ENCODE measurements at places on chromosomes 5 and 9. TPM values are rescaled to one million over a fixed set of nuclear protein-coding genes. Genes with fewer than 3 reads are reported as not detected.

The CAVIN4 gene
- total RNA-seq, result 0.41 TPM

The NR5A1 gene
- total RNA-seq, result not detected

The CDC26 gene
- total RNA-seq, result 44.4 TPM

DNA sequence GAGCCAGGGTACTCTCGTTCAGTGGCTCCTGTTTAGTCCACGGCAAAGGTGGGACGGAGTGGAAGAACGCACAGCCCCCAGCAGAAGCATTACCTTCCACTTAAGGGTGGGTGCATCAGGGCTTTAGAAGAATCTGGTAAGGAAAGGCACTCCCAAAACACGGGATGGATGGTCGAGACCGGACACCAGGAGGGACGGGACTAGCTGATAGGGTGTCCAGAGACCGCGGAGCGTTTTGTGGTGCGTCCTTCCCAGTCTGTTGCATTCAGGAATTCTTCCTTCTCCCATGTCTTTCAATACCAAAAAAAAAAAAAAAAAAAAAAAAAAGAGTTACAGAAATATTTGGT lies 545 bp upstream of the CTSV start:
- peaks cover 4% of the 10 kb centered on the region for H3K27me3 ChIP-seq
- H3K4me1 ChIP-seq, result peaks cover 10% of the 10 kb centered on the region
- DNase-seq, result no peak
- no peaks in the 10 kb centered on the region for H3K36me3 ChIP-seq
- H3K27ac ChIP-seq, result no peak overlapping the region

- peaks cover 13% of the 10 kb centered on the region for H3K36me3 ChIP-seq
- no peak overlapping the region for H3K27ac ChIP-seq
- H3K4me1 ChIP-seq, result no peaks in the 10 kb centered on the region
- H3K27me3 ChIP-seq, result no peaks in the 10 kb centered on the region
- H3K4me3 ChIP-seq, result no peak overlapping the region
Measured at GRCh38 chr5:137617528-137618205, 118.2 kb downstream of the KLHL3 start.

GRCh38 chr5:141402553-141403243 lies at the start of gene PCDHGA9:
PCDHGA9 (plus strand) TSS chr5:141402778; CDS start chr5:141402953, 175 bp downstream.
- H3K27ac ChIP-seq, result no peak within 1 kb of the TSS
- no peaks in the 10 kb centered on the region for H3K4me1 ChIP-seq
- no peaks in the 10 kb centered on the region for H3K36me3 ChIP-seq
- DNase-seq, result no peak
- no peak within 1 kb of the TSS for H3K4me3 ChIP-seq

GRCh38 chr5:38940230-38940858 lies 94.5 kb downstream of the OSMR start:
- H3K4me1 ChIP-seq, result no peaks in the 10 kb centered on the region
- no peaks in the 10 kb centered on the region for H3K27me3 ChIP-seq
- no peak overlapping the region for H3K4me3 ChIP-seq
- H3K36me3 ChIP-seq, result peaks cover 34% of the 10 kb centered on the region
- no peak for DNase-seq
- H3K27ac ChIP-seq, result no peak overlapping the region

DNA sequence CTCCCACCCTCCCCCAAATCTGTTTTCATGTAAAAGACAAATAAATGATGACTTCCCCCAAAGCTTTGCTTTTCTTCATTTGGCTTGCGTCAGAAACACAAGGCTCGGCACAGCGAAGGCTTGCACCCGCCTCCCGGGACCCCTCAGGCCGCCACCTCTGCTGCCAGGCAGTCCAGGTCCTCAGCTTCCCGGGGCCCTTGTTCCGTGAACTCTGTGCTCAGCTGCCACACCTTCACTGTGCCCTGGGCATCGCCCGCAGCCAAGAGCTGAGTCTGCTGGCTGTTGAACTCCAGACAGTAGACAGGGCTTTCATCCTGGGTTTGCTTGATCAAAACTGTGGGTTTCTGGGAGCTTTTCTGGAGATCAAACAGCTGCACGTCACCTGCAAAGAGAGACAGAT lies 23.0 kb downstream of the DYNC2I2 start:
- no peak for DNase-seq
- H3K27me3 ChIP-seq, result no peaks in the 10 kb centered on the region
- H3K27ac ChIP-seq, result no peak overlapping the region
- no peaks in the 10 kb centered on the region for H3K4me1 ChIP-seq

DNA sequence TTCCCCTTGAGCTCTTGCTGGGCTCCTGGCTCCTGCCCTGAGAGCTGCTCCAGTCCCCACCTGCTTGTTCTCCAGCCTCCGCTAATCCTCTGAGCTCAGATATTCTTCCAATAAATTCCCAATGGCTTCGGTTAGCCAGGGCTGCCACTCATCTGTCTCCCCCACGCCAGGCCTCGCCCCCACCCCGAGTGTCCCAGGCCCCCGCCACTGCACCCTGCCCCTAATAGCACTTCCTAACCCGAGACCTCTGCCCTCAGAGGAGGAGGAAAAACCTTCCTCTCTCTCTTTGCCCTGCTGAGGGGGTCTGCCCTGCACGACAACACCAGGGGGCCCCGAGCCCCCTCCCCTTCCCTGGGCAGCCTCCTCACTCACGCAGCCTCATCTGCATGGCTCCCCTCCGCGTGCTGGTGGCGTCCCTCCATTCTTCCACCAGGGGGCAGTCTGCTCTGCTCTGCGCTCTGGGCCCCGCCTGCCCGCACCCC lies 5.4 kb upstream of the LCN15 start:
- peaks cover 5% of the 10 kb centered on the region for H3K4me1 ChIP-seq
- DNase-seq, result peak; percentile 41
- no peaks in the 10 kb centered on the region for H3K27me3 ChIP-seq
- no peak overlapping the region for H3K27ac ChIP-seq
- H3K36me3 ChIP-seq, result no peaks in the 10 kb centered on the region

Measured in CD4-positive, alpha-beta memory T cell (primary cell).